ENCODE measurements at places on chromosomes 11 and 22. TPM values are rescaled to one million over a fixed set of nuclear protein-coding genes. Genes with fewer than 3 reads are reported as not detected.

DNA sequence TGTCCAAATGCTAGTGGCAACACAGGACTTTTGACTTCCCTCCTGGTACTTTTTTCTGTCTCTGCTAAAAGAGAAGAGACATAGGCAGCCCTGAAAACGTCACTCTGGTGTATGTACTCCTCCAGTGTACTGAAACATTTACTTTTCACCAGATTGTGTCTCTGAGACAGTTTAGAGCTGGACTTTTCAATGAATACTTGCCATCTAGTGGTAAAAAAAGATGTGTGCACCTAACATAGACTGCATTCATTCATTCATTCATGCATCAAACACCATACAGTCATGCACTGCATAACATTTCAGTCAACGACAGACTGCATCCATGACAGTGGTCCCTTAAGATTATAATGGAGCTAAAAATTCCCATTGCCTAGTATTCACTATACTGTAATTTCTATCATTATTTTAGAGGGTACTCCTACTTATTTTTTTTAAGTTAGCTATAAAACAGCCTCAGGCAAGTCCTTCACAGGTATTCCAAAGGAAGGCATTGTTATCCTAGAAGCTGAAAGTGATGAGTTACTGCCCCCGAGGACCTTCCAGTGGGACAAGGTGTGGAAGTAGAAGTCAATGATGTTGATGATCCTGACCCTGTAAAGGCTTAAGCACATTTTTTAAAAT is 186.2 kb downstream of the SPON1 start:
- peak; percentile 70 for DNase-seq

The TMEM184B gene
- 20.5 TPM for total RNA-seq

The APOL3 gene
- not detected for total RNA-seq

GRCh38 chr11:69120096-69120875 is 35.4 kb upstream of the SMIM38 start:
- DNase-seq = no peak

DNA sequence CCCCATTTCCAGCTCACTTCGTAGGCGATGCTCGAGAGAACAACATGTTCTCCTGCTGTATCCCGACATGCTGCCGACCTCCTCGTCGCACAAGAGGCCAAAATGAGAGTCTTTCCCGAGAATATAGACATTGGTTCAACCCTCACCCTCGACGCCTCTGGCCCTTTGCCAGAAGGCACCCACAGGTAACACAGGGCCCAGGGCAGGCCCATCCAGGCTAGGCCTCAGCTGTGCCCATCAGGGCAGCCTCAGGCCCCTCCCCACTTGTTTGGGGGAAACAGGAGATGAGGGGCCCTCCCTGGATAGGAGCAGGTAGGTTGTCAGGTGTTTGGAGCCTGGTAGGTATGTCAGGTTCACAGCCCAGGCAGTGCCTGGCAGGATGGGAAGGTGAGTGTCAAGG is 2.7 kb upstream of the RGL4 start:
- DNase-seq = no peak

DNA sequence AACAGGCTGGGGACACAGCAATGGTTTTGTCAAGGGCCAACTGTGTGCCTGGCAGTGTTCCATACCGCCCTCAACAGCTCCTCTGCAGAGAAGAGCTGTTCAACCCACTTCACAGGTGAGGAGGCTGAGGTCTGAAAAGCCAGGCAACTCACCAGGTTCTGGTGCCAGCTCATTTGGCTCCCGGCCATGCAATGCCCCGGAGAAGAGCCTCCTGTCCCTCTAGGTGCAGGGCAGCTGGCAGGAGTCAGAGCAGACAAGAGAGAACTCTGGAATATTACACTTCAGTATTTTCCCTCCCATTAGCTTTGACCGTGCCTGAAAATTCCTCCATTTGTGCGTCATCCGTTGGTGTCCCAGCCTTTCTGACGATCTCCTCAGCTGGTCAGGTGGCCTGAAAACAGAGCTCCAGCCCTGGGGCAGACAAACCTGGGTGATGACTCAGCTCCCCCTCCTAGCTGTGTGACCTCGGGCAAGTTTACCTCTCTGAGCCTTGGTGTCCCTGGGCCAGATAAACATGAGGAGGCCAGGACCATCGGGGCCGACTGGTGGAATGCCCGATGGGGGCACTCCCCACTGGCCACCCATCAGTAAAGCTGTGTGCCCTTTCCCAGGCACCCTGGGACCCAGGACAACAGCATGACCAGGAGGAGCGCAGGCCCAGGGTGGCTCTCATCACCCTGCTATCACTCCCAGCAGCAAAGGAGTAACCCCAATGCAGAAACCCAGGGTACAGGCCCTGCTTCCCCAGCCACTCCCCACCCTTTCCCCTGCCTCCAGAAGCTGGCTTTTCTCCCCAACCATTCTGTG is 9.6 kb upstream of the C1QTNF6 start:
- DNase-seq = peak; percentile 66

- DNase-seq = no peak
Measured at GRCh38 chr22:40434106-40434505, 63.7 kb downstream of the SGSM3 start.

GRCh38 chr11:104073950-104074705 is 37.7 kb downstream of the DDI1 start:
- DNase-seq = no peak

The GUCY1A2 gene
- 13.8 TPM for total RNA-seq

DNA sequence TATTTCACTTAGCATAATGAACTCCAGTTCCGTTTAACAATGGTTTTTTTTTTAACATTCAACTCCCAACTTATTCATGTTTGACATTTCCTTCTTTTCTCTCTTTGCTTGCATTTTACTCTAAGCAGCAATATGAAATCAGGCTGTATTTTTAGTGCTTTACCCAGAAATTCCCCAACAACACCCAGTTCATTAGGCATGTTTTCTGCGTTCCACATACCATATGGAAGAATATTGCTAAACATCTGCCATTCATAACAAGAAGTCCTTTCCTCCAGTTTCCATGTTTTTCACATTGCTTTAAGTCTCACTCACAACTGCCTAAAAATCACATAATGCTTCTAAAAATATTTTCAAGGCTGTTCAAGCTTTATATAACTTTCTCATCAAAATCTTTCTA is 45.8 kb downstream of the PLAAT5 start:
- DNase-seq = no peak

GRCh38 chr11:131912134-131912533 is 541.7 kb downstream of the NTM start:
- DNase-seq = peak; percentile 83

- DNase-seq = no peak
Measured at GRCh38 chr22:44685384-44686056, 16.5 kb upstream of the PRR5 start.

GRCh38 chr11:86703987-86704386 is 31.6 kb upstream of the ME3 start:
- DNase-seq = no peak

The MYO18B gene
- total RNA-seq = not detected

DNA sequence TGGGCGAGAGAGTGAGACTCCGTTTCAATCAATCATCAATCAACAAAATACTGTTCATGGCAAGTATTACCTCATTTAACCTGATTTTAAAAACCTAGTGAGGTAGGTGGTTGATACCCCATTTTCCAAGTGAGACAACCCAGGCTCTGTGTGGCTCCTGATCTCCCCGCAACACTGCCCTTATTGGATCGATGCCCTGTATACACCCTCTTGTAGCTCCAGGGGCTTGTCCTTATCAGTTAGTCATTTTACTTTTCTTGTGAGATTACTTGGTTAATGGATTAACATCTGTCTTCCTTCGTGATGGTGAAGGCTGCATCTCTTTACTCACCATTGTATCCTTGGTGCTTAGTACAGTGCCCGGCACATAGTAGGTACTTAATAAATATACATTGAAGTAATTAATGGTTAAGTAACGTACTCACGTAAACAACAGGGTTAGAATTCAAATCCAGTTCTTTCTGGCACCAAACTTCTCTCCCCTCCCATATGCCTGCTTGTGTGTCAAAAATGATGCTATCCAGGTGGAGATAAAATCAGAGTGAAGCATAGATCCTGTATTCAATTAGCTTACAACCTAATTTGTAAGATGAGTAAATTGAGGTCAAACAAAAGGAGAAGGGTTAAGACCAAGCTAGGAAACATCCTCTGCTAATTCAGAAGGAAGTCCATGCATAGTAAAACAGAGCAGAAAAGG is 1.8 kb upstream of the PRG2 start:
- DNase-seq = no peak

GRCh38 chr11:47306484-47306844 is 36.5 kb downstream of the MADD start:
- no peak for DNase-seq

The KRTAP5-2 gene
- not detected for total RNA-seq

DNA sequence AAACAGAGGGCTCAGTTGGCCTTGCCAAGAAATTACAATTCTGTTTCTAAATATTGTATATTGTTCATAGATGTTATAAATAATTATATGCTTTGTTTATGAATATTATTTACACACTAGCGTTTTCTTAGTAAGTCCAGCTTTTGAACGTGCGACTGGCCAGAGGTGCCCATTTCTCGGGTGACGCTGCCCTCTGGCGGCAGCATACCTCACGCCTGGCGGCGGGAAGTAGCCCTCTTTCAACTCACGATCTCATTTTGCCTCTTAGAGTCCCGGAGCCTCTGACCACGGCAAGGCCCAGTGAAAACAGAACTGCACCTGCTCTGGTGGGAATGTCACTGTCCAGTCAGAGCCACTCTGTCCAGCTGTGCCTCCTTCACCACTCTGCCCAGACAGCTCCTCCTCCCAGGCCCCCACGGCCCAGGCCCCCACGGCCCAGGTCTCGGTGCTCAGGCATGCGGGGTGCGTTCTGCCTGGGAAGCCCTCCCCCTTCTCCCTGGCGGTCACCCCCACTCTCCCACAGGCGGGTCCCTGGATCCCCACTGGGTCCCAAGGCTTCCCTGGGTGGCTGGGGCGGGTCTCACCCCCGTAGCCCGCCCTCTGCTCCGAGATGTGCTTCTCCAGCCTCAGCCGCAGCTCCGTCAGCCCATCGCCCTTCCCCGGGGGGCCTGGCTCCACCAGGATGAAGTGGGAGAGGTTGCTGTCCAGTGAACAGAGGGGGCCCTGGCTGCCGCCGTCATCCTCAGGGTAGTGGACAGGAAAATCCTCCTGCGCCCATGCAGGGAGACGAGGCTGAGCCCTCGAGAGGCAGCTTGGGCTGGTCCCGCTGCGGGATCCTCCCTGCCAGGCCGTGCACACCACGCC is 19.3 kb downstream of the TSSC4 start:
- DNase-seq = peak; percentile 77
